GM04504 (cell line): ENCODE measurements at places on chromosomes 16 and 17.

DNA sequence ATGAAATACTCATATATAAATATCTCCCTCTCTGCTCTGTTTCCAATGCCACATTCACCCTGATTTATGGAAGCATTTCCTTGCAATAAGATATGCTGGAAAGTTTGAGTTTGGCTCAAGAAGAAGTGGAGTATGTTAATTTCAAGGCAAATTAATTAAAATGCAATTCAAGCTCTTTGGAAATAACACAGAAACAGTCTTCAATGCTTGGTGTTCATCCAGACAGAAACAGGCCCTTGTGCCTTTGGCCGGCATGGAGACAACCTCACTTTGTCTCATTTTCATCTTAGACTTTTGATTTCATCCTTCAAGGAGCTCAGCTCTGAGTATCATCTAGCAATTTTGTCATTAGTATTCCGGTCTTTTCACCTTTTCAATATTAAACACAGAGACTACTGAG, 210.0 kb downstream of the C16orf95 start:
- no peak for DNase-seq

DNA sequence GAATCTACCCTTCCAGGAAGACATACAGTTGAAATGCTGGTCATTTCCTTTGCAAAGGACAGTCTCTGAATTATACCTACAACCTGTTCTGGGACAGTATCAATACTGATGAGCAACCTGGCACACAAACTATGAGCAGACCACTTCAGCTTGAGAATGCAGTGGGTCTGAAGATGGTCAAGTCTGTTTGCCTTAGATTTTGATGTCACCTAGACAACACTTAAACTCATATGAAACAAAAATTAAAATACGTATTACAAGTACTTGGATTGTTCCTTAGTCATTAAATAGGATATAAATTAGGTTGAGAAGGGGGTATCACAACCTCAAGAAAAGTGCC, 3.5 kb downstream of the SRSF2 start:
- DNase-seq: no peak

- DNase-seq: no peak
These were observed 736 bp downstream of the APPBP2 start for GRCh38 chr17:60525328-60525684.

GRCh38 chr17:9594065-9594464, 17.6 kb downstream of the CFAP52 start:
- no peak for DNase-seq

DNA sequence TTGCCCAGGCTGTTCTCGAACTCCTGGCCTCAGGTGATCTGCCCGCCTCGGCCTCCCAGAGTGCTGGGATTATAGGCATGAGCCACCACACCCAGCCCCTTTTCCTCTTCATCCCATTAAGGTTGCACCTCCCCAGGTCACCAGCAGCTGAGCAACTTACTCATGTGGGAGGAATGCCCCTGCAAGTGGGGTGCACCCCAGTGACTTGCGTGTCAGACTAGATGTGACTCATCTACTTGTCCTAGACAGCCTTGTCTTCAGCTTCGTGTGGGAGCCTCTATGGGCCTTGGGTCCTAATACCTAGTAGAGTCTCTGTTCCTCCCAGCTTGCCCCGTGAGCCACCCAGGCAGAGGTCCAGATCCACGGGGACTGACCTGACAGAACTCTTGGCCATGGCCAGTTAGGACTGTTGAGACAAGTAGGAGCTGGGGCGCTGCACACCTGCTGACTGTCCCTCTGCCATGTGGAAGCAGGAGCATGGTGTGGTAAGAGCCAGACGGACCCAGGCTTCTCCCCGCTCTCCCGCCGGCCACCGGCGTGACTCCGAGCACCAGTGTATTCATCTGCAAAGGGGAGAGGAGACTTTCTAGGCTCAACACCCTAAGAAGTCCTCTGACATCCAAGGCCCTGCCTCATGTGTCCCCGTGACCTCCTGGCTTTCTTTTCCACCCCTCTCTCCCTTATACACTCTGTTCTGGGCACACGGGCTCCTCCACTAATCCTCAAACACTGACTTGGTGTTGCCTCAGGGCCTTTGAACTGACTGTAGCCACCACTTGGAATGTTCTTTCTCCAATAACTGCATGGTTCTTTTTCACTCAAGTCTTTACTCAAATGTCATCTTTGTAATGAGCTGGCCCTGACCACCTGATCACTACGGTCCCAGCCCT, 11.6 kb upstream of the CBX4 start:
- DNase-seq: peak; percentile 44

GRCh38 chr16:51807551-51807950, 656.5 kb upstream of the SALL1 start:
- no peak for DNase-seq
